ENCODE measurements at places on chromosomes 4 and X. TPM values are rescaled to one million over a fixed set of nuclear protein-coding genes. Genes with fewer than 3 reads are reported as not detected.

SRPX2 gene
- total RNA-seq: not detected

PABPC1L2B gene
- not detected for total RNA-seq

CYTL1 gene
- total RNA-seq: not detected

NSG1 gene
- 39.7 TPM for total RNA-seq

AREG gene
- not detected for total RNA-seq

IL15 gene
- 4.5 TPM for total RNA-seq

DNA sequence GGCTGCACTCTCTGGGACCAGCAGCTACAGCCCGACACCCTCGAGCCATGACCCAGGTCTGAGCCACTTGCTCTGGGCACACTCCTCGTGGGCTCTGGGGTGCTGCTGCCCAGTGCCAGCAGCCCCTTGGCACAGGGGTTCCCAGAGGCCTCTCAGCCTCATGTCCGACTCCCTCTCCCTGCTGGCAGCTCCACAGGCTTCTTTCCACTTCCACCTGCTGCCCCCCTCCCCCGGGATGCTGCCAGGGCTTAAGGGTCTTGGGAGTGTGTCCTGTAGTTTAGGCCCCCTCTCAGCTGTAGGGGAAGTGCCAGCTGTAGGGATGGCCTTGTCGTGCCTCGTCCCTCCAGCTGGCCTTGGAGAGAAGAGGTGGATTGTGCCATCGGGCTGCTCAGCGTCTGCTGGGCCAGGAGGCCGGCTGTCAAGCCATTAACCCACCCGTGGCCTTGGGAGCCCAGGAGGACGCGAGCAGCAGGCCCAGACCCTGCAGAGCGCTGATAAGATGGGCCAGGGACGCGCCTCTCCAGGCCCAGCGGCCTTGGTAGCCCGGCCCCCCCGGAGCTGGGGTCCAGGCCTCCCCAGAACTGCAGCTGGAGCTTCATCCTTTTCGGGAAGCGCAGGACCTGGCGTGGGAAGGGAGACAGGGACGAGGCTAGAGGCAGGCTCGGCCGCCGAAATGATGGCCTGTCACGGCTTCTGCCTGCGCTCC, 1.0 kb upstream of the USP27X start:
- H3K27me3 ChIP-seq: peaks cover 6% of the 10 kb centered on the region
- peaks cover 10% of the 10 kb centered on the region for H3K4me1 ChIP-seq
- no peak for DNase-seq
- no peak overlapping the region for H3K27ac ChIP-seq
- peaks cover 2% of the 10 kb centered on the region for H3K36me3 ChIP-seq

GRCh38 chr4:168319486-168320019, 1.0 kb upstream of the DDX60 start:
- peak overlapping the region; percentile 95 for H3K4me3 ChIP-seq
- H3K27ac ChIP-seq: peak overlapping the region; percentile 89
- no peak for DNase-seq
- peaks cover 50% of the 10 kb centered on the region for H3K4me1 ChIP-seq

- no peak for DNase-seq
- no peak overlapping the region for H3K27ac ChIP-seq
- H3K4me1 ChIP-seq: peaks cover 9% of the 10 kb centered on the region
- no peaks in the 10 kb centered on the region for H3K36me3 ChIP-seq
- no peaks in the 10 kb centered on the region for H3K27me3 ChIP-seq
Measured at GRCh38 chr4:6747294-6748051, 31.5 kb downstream of the BLOC1S4 start.

- H3K27me3 ChIP-seq: peaks cover 4% of the 10 kb centered on the region
- no peak overlapping the region for H3K4me3 ChIP-seq
- no peak for DNase-seq
- H3K27ac ChIP-seq: no peak overlapping the region
- H3K4me1 ChIP-seq: no peaks in the 10 kb centered on the region
Measured at GRCh38 chr4:73589887-73590801, 30.1 kb downstream of the RASSF6 start.

GRCh38 chr4:69134471-69134870, 38.2 kb downstream of the UGT2B7 start:
- no peak overlapping the region for H3K27ac ChIP-seq
- no peak overlapping the region for H3K4me3 ChIP-seq
- H3K27me3 ChIP-seq: peaks cover 2% of the 10 kb centered on the region
- H3K36me3 ChIP-seq: no peaks in the 10 kb centered on the region
- no peaks in the 10 kb centered on the region for H3K4me1 ChIP-seq

- no peak overlapping the region for H3K27ac ChIP-seq
- H3K36me3 ChIP-seq: peaks cover 14% of the 10 kb centered on the region
- DNase-seq: no peak
Measured at GRCh38 chr4:2958446-2958845, 4.8 kb downstream of the NOP14 start.

GRCh38 chr4:8155660-8156421, 2.8 kb downstream of the ABLIM2 start:
- no peak for DNase-seq
- H3K36me3 ChIP-seq: peaks cover 2% of the 10 kb centered on the region
- no peak overlapping the region for H3K27ac ChIP-seq
- no peak overlapping the region for H3K4me3 ChIP-seq

- H3K27ac ChIP-seq: no peak overlapping the region
- H3K36me3 ChIP-seq: no peaks in the 10 kb centered on the region
- no peak overlapping the region for H3K4me3 ChIP-seq
- DNase-seq: no peak
Measured at GRCh38 chrX:39830414-39830813, 267.3 kb downstream of the BCOR start.

DNA sequence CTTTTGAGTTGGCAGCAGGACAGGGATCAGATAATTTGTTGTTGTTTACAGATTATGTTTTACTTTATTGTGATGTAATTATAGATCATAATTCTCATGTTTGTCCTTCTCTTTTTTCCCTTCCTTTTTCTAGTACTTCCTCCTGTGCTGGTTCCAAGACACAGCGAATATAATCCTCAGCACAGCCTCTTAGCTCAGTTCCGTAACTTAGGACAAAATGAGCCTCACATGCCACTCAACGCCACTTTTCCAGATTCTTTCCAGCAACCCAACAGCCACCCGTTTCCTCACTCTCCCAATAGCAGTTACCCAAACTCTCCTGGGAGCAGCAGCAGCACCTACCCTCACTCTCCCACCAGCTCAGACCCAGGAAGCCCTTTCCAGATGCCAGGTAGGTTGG, 58.0 kb downstream of the SMAD1 start:
- no peak for DNase-seq
- peaks cover 17% of the 10 kb centered on the region for H3K27me3 ChIP-seq
- H3K36me3 ChIP-seq: no peaks in the 10 kb centered on the region
- H3K27ac ChIP-seq: no peak overlapping the region
- peaks cover 3% of the 10 kb centered on the region for H3K4me1 ChIP-seq
- H3K4me3 ChIP-seq: no peak overlapping the region

DNA sequence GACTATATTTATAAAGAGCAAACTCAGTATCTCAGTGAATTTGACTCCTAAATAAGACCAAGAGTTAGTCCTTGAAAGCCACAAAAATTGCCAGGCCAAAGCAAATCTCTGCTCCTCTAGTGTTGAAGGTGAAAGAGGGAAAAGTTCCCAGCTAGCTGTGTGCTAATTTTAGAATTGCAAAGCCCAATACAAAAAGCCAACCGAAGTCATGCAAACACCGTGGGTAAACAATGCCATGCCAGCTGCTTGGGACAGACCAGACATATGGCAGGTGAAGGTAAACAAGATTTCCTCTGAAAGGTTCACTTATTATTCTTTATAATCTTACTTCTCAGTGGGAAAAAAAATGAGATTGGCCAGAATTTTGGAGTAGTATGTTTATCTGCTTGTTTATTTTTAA, 80.5 kb upstream of the LNX1 start:
- no peak for DNase-seq
- H3K27me3 ChIP-seq: peaks cover 8% of the 10 kb centered on the region
- no peak overlapping the region for H3K4me3 ChIP-seq
- H3K4me1 ChIP-seq: no peaks in the 10 kb centered on the region
- no peak overlapping the region for H3K27ac ChIP-seq

All from activated naive CD8-positive, alpha-beta T cell treated with anti-CD3 and anti-CD28 coated beads, Interleukin-2, amount 10 ng/mL, durations not matched to agents 7 days and 5 days (primary cell).